ENCODE measurements at places on chromosomes 2 and 18. TPM values are rescaled to one million over a fixed set of nuclear protein-coding genes. Genes with fewer than 3 reads are reported as not detected.
A peak's percentile ranks its signal among the peaks of the same experiment; 100 is the strongest.

GRCh38 chr18:63317982-63318888 lies 1.3 kb downstream of the BCL2 start:
- DNase-seq = no peak

GRCh38 chr2:12852135-12852534 lies 135.4 kb downstream of the TRIB2 start:
- no peak for DNase-seq

GRCh38 chr2:232351686-232352510 lies 26.7 kb upstream of the ALPP start:
- no peak for DNase-seq

DNA sequence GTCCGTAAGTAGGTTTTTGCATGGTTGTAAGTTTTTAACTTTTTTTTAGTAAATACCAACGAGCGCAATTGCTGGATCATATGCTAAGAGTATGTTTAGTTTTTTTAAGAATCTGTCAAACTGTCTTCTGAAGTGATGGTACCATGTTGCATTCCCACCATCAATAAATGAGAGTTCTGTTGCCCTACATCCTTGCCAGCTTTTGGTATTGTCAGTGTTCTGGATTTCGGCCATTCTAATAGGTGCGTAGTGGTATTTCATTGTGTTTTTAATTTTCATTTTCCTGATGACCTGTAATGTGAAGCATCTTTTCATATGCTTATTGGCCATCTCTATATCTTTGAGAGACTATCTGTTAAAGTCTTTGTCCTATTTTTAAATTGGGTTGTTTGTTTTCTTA lies 114.3 kb downstream of the LDLRAD4 start:
- DNase-seq = no peak

- DNase-seq = peak; percentile 54
Observed at GRCh38 chr2:12320991-12321641, 395.6 kb upstream of the TRIB2 start.

DNA sequence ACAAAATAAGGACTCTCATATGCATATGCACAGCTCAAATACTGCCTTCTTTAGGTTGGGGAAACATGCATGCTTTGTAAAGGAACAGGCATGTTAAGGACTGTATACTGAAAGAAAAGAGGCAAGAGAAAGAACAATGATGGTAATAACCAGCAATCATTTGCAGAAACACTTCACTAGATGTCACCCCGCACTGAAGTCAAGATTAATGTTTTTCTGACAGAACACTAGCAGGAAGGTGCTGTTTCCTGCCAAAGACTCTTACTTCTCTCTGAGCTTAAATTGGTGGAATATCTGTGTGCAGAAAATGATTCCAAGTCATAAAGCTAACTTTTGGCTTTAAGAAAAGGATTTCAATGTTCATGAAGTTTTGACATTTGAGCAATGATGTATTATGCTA lies 19.3 kb upstream of the CSRNP3 start:
- DNase-seq = no peak

- DNase-seq = no peak
Observed at GRCh38 chr18:74624466-74624865, 26.8 kb downstream of the ZNF407 start.

DNA sequence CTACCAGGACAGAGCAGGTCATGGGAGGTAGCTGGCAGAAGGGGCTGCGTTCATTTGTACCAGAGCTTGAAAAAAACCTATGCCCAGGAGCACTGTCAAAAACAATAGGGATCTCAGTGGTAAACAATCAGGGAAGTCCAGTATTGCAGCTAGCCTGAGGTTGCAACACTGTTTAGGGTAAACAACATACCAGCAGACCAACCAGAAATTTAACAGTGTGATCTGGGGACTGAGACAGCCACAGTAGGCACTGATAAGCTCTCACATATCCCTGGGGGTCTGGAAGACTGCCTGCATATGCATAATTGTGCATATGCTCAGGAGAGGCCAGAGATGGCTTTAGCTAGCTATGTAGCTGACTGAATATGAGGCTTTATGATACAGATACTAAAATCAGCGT lies 12.0 kb upstream of the ZCCHC2 start:
- DNase-seq = no peak

- DNase-seq = no peak
Observed at GRCh38 chr2:101140978-101141655, 10.1 kb downstream of the TBC1D8 start.

- no peak for DNase-seq
Observed at GRCh38 chr2:102155703-102156515, 13.4 kb downstream of the IL1R1 start.

DNA sequence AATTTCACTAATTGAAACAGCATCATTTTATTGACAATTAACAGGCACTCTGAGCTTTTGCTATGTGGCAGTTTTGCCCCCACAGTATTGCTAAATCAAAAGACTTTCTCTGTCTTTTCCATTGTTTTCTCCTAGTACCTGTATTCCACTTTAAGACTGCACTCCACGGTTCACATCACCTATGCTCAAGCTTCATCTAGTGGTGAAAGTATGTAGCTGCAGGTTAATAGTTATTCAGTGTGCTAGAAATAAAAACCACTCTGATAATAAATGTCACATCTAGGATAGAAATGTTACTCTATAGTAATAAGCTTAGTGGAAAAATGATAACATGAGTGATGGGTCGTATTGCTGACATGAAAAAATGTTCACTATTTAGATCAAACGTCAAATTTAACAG lies 24.6 kb downstream of the ARL6IP6 start:
- no peak for DNase-seq

- no peak for DNase-seq
Observed at GRCh38 chr2:235618039-235618438, 124.2 kb downstream of the AGAP1 start.

DNA sequence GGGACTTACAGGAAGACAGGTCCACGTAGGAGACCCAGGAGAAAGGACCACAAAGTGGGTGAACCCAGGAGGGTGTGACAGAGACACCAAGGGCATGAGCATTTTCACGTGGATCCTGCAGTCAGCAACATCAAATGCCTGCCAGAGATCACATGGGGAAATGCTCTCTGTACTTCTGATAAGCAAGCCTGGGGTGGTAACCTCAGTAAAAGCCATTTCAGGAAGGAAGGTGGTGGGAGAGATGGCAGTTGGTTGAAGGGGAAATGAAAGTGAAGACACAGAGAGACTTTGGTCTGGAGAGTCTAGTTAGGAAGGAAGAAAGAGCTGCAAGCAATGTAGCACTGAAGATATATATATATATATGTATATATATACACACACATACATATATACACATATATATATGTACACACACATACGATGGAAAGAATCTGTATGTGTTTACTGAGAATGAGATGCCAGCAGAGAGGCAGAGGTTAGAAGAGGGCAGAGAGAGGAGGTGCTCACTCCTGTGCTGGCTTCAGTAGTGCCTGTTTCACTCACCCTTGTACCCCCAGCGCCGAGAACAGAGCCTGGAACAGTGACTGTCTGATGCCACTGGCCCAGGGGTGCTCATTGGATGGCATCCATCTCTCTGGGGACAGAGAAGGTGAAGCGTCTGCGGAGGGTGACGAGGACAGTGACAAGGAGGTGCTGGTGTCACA lies 314.9 kb downstream of the AFF3 start:
- DNase-seq = peak; percentile 13

DNA sequence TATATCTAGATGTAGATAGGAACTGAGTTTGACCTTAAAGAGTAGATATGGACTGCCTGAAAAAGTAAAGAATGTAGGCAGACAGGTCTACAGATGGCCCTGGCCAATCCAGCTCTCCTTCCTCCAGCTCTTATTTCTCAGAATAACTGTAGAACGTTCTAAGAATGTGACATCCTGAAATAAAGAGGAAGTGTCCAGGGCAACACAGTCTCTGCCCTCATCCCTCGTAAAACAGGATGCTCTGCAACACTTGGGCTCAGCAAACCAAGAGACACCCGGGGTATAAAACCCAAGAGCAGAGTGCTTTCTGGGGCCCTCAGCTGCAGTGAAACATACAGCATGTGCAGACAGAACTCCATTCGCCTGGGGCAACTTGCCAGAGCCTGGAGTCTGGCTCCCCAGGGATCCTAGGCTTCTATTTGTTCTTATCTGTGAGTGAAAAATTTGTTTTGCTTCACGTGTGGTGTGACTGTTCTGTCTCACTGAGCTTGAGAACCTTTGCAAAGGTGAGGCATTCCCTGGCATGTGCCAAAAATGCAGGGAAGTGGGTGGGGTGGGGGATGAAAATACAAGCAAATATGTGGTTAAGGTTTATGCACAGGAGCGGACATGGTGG lies 401.0 kb downstream of the SETBP1 start:
- no peak for DNase-seq

DNA sequence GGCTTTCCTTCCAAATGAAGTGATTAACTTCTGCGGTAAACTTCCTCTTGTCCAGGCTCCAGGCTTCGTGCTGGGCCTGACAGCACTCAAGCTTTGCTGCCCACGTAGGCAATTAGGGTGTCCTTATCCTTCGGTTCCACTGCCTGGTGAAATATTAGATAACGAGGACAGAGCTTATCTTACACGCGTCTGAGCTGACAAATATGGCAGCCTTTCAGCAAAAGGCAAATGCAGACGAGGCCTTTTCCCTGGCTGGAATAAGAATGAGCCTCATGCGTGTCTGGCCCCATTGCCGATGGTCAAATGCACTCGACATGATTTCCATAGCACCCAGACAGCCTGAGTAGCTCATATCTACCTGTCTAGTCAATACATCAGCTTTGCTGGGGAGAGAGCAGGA lies 141.5 kb downstream of the FAM210A start:
- no peak for DNase-seq

DNA sequence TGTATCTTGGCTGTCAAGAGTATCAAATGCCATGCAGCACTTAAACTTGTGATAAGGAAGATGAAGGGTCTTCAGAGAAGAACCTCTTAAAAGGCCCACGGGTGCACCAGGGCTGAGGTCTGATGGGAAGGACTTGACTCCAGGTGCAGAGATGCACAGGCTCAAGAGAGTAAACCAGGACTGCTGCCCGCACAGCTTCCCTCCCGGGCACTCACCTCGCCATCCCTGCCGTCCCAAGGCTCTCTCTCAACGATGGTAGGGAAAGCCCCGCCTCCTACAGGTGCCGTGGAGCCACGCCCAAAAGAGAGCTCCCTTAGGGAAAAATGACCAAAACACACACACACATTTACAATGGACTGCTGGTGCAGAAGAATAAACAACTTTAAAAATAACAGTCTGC lies 27.9 kb downstream of the PDIA6 start:
- no peak for DNase-seq

GRCh38 chr18:48817021-48817461 lies 133.7 kb downstream of the SMAD7 start:
- DNase-seq = no peak

- DNase-seq = no peak
Observed at GRCh38 chr2:218982586-218983262, 2.3 kb downstream of the FEV start.

- DNase-seq = no peak
Observed at GRCh38 chr18:9653390-9653789, 39.0 kb upstream of the PPP4R1 start.

DNA sequence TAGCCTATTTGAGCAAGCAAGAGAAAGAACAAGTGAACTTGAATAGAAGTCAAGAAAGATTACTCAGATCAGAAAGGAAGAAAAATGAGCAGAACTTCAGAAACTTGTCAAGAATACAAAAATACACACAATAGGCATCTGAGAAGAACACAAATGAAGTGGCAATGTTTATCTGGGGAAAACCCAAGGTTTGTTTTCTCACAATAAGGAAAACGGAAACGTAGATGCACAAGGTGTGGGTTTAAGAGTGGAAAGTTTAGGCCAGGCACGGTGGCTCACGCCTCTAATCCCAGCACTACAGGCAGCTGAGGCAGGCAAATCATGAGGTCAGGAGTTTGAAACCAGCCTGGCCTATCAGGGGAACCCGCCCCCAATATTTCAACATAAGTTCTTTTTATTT lies 159.5 kb upstream of the GYPC start:
- DNase-seq = no peak

DNA sequence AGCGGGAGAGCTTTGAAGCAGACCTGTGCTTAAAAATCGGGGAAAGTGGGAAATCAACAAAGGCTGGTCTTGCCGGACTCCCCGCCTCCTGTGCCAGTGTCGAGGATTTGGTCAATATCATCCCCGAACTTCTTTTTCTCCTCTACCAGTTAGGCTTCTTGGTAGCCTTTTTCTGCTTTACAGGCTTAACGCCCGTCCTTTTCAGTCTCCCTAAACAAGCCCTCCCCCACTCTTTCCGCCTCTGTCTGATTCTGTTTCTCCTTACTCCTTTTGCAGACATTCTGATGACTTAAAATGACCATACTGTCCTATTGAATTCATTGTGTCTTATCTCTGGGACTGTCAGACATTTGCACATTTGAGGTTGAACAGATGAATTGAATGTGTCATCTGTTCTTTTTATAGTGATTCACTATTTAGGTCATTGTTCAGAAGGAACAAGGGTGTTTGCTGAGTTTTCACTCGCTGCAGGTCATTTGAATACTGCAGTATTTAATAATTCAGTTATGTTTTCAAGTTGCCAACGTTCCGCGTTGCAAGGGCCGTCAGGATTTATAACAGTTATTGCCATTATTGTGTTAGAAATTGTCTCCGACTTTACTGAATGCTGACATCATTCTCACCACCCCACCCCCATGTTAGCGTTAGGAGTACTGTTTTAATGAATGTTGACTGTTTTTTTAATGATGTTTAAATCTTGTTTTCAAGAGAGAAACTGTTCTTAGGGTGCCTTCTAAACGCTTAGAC lies 1.1 kb downstream of the ITGAV start:
- DNase-seq = peak; percentile 66

DNA sequence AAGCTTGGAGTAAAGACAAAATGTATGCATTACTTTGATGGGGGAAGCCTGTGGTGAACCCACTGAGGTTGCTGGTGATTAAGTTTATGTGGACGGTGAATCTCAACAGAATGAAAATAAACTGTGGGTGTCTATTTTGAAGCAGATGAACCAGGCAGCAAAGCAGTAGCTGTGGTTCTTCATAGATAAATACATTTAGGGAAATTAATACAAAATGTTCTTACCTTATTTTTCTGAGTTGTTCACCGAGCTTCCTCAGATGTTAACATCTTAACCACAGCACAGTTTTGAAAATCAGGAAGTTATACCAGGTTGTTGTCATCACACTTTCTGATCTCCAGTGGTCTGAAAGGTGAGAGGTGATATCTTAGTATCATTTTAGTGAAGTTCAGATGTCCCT lies 53.9 kb downstream of the NCK2 start:
- no peak for DNase-seq

- DNase-seq = no peak
Observed at GRCh38 chr18:58676270-58676669, 5.0 kb downstream of the MALT1 start.

GRCh38 chr2:213290501-213290900 lies 6.2 kb downstream of the SPAG16 start:
- no peak for DNase-seq

- no peak for DNase-seq
Observed at GRCh38 chr2:105324101-105324500, 5.4 kb downstream of the TGFBRAP1 start.

Gene CRYGC
- polyA plus RNA-seq = not detected

Gene TXNDC2
- not detected for polyA plus RNA-seq

Gene NT5C1B
- 0.52 TPM for polyA plus RNA-seq

Gene RAB6C
- polyA plus RNA-seq = not detected

Gene CHRND
- 97.9 TPM for polyA plus RNA-seq

Gene LYPD6
- 2.1 TPM for polyA plus RNA-seq

Gene HTR2B
- polyA plus RNA-seq = not detected

Gene TUBA4B
- polyA plus RNA-seq = 0.15 TPM

Gene SERPINB2
- polyA plus RNA-seq = 0.19 TPM

Gene BOD1L2
- not detected for polyA plus RNA-seq

Gene C2orf78
- not detected for polyA plus RNA-seq

Gene VAMP8
- 14.1 TPM for polyA plus RNA-seq

Gene SERPINB10
- polyA plus RNA-seq = 0.24 TPM

Gene CNGA3
- 0.31 TPM for polyA plus RNA-seq

Gene TMEM37
- polyA plus RNA-seq = 8.5 TPM

Measured in muscle of back (tissue), 13 donors.